ENCODE measurements at places on chromosomes 16 and 17.

DNA sequence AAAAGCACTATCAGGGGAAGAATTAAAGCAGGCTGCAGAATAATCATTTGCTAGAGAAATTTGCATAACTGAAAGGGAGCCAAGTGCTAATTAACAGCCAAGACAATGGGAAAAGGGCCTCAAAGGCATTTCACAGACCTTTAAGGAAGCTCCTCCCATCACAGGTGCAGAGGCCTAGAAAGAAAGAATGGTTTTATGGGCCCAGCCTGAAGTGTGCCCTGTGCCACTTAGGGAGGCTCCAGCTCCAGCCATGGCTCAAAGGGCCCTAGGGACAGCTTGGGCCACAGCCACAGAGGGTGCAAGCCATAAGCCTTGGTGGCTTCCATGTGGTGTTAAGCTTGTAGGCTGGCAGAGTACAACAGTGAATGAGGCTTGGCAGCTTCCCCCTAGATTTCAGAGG lies 50.1 kb downstream of the RNF112 start:
- DNase-seq = peak; percentile 84

GRCh38 chr16:89602273-89602951 lies 11.0 kb upstream of the DPEP1 start:
- DNase-seq = no peak

DNA sequence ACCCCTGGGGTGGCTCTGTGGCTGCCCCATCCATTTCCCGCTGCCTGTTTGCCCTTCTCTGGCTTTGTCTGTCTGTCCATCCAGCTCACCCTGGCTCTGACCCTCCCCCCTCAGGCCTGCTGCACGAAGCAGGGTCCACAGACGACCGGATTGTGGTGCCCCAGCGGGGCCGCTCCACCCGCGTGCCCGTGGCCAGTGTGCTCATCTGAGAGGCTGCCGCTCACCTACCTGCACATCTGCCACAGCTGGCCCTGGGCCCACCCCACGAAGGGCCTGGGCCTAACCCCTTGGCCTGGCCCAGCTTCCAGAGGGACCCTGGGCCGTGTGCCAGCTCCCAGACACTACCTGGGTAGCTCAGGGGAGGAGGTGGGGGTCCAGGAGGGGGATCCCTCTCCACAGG lies 761 bp upstream of the LAT start:
- DNase-seq = no peak

DNA sequence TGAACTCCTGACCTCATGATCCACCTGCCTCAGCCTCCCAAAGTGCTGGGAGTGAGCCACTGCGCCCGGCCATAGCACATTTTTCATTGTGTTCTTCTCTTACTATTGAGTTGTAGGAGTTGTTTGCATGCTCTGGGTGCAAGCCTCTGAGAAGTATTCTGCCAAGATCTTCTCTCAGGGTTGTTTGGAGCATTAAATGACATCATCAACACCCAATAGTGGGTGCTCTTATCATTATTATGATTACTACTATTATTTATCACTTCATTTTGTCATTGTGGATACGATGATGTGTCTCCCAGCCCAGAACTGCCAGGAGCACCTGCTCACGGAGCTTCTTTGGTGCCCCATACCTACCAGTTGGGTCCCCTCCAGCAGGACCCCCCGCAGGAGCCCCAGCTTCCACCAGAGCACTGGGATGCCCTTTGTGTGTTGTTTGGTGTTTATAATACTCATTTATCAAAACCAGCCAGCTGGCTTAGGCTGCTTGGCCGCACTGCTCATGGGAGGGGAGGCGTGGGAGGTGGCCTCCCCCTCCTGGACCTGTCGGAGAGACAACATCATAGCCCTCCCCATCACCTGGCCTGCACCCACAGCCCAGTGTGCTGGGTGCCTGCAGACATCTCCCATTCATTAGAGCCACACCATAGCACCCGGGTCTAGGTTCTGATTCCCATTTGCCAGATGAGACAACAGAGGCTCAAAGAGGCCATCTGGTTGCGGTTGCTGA lies 12.9 kb upstream of the MAP2K3 start:
- DNase-seq = no peak

DNA sequence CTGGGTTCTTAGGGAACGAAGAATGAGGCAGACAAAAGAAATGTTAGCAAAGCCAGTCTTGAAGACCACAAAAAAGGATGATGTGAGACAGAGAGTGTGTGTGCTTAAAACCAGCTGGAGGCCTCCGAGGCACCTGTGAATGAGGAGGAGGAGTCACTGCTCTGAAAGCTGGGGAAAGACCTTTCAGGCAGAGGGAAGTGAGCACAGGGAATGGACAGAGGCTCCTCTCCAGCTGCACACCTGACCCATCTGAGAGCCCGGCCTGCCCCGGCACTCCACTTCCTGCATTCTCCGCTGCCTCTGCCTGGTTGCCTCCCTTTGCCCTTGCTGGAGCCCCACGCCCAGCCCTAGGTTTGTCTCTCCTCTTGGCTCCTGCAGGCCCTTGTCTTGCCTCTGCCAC lies 55.2 kb upstream of the SREBF1 start:
- DNase-seq = peak; percentile 97

DNA sequence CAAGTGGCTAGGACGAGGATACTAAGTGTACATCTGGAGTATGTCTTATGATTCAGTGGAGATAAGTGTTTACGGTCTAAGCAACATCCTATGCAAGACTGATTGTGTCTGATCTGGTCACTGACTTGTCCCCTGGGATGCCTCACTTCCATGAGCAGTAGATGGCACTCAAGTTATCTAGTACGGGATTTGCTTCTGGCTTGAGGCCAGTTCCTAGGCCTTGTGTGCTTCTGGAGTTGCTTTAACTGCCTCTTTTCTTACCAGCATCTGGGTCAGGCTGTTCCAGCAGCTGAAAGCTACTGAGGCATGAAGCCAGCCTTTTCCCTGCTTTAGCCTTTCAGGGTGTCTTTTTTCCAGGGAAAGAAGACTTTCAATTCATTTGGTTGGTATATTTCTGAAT lies 23.0 kb downstream of the SUPT6H start:
- DNase-seq = no peak

DNA sequence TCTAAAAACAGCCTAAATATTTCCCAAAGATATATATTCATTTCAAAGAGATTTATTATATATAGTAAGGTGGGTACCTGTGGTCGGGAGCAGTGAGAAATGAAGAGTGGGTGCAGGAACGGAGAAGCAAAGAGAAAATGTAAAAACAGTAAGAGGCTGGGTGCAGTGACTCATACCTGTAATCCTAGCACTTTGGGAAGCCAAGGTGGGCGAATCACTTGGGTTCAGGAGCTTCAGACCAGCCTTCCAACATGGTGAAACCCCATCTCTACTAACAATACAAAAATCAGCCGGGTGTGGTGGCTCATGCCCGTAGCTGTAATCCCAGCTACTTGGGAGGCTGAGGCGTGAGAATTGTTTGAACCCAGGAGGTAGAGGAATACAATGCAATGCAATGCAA lies 257.1 kb downstream of the BCAS3 start:
- no peak for DNase-seq

- no peak for DNase-seq
These were observed 64.5 kb downstream of the NUP88 start for GRCh38 chr17:5354886-5355415.

- no peak for DNase-seq
These were observed 47.5 kb downstream of the STAT3 start for GRCh38 chr17:42340691-42341127.

DNA sequence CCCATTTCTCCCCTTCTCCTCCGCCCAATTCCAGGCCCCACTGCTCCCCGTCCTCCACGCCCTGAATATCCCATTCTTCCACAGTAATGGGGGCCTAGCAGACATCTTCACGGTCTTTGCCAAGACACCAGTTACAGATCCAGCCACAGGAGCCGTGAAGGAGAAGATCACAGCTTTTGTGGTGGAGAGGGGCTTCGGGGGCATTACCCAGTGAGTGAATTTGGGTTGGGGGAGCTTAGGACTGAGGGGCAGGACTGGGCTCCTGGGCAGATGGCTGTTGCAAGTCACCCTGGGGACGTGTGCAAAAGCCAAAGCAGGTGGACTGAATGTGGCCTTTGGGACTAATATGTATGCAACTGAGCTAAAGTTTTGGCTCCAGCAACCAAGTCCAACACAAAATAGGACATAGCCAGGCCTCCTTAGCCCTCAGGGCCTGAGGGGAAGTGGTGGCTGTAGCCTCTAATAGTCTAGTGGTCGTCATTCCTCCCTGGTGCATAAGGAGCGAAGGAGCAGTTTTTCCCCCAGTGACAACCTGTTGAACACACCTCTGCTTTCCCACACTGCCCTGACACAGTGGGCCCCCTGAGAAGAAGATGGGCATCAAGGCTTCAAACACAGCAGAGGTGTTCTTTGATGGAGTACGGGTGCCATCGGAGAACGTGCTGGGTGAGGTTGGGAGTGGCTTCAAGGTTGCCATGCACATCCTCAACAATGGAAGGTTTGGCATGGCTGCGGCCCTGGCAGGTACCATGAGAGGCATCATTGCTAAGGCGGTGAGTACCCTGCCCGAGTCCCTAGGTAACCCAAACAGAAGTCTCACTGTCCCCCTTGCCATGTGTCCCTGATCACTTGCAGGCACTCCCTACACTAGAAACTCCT lies 2.6 kb downstream of the ACADVL start:
- no peak for DNase-seq

GRCh38 chr16:88063211-88063773 lies 112.1 kb downstream of the BANP start:
- DNase-seq = no peak

DNA sequence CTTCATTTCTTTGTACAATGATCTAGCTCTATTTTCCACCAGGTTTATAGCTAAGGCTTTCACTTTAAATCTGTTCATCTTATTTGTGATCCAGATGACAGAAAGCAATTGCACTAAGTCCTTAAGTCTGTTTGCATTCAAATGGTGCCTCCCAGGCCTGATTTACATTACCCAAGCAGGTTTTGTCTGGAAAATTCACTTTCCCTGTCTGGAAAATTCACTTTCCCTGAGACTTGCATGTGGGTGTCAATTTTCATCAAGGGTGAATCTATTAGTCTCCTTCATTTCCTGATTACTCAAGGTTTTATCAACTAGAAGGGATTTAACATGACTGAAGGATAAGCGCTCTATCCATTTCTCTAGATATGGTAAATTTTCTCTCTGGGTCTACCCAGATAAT lies 1480.2 kb upstream of the GOT2 start:
- no peak for DNase-seq

DNA sequence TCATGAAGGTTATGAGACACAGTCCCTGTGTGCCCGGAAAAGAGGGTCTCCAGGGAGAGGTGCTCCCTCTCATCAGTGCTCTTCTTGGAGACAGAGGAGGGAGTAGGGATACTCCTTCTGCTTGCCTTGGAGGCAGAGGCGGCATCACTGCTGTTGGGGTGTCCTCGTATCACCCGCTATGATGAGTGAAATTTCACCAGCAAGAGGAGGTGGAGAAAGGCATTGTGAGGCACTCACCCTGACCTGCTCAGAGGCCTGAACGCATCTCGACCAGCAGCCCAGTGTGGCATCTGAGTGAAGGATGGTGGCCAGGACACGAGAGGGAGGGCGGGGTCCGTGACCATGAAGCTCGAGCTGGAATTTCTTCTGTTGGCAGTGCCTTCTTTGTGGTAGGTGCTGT lies 222.1 kb upstream of the CHMP6 start:
- no peak for DNase-seq
